ENCODE measurements at places on chromosomes 16 and 17. TPM values are rescaled to one million over a fixed set of nuclear protein-coding genes. Genes with fewer than 3 reads are reported as not detected.
A peak's percentile ranks its signal among the peaks of the same experiment; 100 is the strongest.

GRCh38 chr16:77780378-77780837 is 8.0 kb upstream of the VAT1L start:
- H3K36me3 ChIP-seq: no peaks in the 10 kb centered on the region
- H3K4me3 ChIP-seq: no peak overlapping the region

The MMD gene
- total RNA-seq: 41.3 TPM

DNA sequence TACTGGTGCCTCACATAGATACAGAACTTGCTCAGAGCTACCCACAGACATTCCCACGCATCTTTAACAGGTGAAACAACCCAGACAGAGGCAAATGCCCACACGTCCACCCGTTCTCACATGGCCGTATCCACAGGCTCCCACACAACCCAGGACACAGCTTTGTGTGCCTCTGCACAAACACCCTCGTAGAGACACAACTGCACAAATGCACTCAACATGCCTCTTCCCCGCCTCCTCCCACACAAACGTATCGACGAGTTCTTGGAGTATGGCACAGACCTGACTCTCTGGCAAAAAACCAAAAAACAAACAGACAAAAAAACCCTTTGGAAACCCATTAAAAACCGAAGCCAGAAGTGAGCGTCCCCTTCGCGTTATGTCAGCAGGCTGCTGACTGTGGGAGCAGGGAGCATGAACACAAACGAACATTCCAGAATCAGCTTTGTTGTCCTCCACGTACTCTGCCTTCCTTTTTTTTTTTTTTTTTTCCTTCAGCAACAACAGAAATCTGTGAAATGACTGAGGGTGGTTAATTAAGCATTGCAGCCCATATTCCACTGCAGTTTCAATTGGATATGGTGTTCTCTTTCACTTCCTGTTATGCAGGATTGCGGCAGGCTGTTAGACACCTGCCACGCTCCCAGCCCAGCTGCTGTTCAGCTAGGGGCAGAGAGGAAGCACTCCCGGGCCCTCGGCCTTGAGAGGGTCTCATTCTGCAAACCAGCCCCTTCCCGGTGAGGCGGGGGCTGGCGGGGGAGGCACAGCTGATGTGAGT is 313.7 kb downstream of the MAF start:
- H3K4me1 ChIP-seq: peaks cover 46% of the 10 kb centered on the region
- H3K27ac ChIP-seq: peak overlapping the region; percentile 70
- peak overlapping the region; percentile 20 for H3K4me3 ChIP-seq
- no peaks in the 10 kb centered on the region for H3K36me3 ChIP-seq
- H3K27me3 ChIP-seq: peaks cover 11% of the 10 kb centered on the region

- no peaks in the 10 kb centered on the region for H3K36me3 ChIP-seq
- no peaks in the 10 kb centered on the region for H3K4me1 ChIP-seq
- no peak for DNase-seq
- no peak overlapping the region for H3K4me3 ChIP-seq
These were observed 410.8 kb downstream of the SNX29 start for GRCh38 chr16:12387311-12387710.

The RNF43 gene
- 0.05 TPM for total RNA-seq

DNA sequence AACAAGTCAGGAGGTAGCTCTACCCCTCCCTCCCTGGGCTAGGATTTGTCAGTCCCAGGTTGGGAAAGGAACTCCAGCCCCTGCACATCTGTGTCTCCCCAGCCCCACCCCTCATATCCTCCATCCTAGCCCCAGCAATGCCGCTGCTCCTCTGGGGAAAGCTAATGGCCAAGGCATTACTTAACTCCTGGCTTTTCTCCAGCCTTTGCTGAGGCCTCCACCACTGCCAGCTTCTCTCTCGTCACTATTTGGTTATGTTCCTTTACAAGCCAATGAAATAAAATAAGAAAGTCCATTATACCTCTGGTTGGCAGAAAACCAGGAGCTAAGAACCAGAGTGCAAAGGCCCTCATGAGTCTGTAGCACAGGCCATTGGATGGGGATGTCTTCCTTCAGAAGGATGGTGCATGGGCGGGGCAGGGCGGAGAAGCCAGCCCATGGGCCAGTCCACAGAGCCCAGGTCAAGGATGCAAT is 171.0 kb downstream of the CCDC182 start:
- H3K27me3 ChIP-seq: no peaks in the 10 kb centered on the region
- no peak for DNase-seq
- H3K4me1 ChIP-seq: no peaks in the 10 kb centered on the region
- no peaks in the 10 kb centered on the region for H3K36me3 ChIP-seq
- no peak overlapping the region for H3K4me3 ChIP-seq

DNA sequence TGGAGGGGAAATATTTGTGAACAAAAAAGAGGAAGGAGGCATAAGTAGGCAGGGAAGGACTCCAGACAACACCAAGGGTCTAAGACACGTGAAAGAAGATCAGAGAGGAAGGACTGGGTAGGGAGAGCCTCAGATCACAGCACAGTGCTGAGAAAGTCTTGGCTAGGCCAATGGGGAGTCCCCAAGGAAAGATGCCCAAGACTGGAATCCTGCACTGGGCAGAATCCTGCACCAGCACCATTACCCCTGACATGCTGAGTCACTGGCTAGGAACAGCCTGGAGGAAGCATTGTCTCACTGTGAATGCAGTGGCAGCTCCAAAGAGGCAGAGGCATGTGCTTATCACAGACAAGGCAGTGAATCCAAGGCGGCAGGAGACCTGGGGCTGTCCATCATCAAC is 19.2 kb downstream of the CLEC19A start:
- H3K36me3 ChIP-seq: no peaks in the 10 kb centered on the region
- no peak overlapping the region for H3K4me3 ChIP-seq
- no peak overlapping the region for H3K27ac ChIP-seq

GRCh38 chr16:68146585-68146984 is 61.4 kb downstream of the NFATC3 start:
- no peak overlapping the region for H3K27ac ChIP-seq
- DNase-seq: no peak
- H3K4me1 ChIP-seq: peaks cover 17% of the 10 kb centered on the region

GRCh38 chr16:12447556-12447955 is 356.1 kb downstream of the CPPED1 start:
- H3K27me3 ChIP-seq: no peaks in the 10 kb centered on the region
- DNase-seq: no peak
- H3K36me3 ChIP-seq: no peaks in the 10 kb centered on the region

DNA sequence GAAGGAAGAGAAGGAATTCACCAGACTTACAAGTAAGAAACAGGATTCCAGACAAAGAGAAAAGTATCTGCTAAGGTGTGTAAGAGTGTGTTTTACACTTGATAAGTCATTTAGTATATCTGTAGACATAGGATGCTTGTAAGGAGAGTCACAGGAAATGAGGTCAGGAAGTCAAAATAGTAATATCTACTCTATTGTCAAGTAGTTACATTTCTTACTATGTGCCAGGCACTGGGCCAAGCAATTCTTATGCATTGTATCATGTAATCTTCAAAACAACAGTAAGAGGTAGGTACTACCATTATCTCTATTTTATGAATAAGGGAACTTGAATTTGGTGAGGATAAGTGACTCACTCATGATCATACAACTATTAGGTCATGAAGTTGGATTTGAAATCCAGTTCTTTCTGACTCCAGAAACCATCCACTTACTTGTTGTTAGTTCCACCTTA is 129.1 kb downstream of the SNX11 start:
- peaks cover 24% of the 10 kb centered on the region for H3K36me3 ChIP-seq
- no peaks in the 10 kb centered on the region for H3K27me3 ChIP-seq
- peaks cover 44% of the 10 kb centered on the region for H3K4me1 ChIP-seq
- no peak overlapping the region for H3K27ac ChIP-seq

GRCh38 chr16:76661691-76662235 is 384.6 kb downstream of the CNTNAP4 start:
- no peaks in the 10 kb centered on the region for H3K36me3 ChIP-seq
- H3K4me3 ChIP-seq: no peak overlapping the region
- no peaks in the 10 kb centered on the region for H3K27me3 ChIP-seq
- DNase-seq: no peak

The CBX4 gene
- 57.2 TPM for total RNA-seq

- no peak overlapping the region for H3K4me3 ChIP-seq
- H3K4me1 ChIP-seq: peaks cover 5% of the 10 kb centered on the region
- DNase-seq: no peak
- H3K27me3 ChIP-seq: no peaks in the 10 kb centered on the region
- peaks cover 69% of the 10 kb centered on the region for H3K36me3 ChIP-seq
These were observed 22.8 kb downstream of the PGS1 start for GRCh38 chr17:78401246-78401645.

DNA sequence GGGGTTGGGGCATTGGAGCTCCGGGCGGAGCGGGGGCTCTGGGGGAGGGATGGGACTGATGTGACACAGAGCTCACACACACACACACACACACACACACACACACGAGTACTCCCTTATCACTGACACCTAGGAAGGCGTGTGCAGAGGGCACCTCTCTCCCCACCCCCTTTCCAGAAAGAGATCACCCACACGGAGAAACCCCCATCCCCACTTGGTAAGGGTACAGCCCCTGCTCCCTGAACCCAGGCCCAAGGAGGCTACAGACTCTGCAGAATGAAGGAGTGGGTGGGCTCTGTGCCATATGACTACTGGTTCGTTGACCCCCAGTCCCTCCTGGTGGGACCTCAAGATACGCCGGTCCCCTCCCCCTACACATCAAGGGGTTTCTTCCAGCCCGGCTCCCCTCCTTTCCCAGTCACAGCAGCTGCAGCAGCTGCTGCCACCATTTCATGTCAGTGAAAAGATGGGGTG is 8.7 kb upstream of the ARHGAP23 start:
- H3K36me3 ChIP-seq: no peaks in the 10 kb centered on the region
- H3K27ac ChIP-seq: no peak overlapping the region
- peaks cover 43% of the 10 kb centered on the region for H3K27me3 ChIP-seq
- no peak overlapping the region for H3K4me3 ChIP-seq
- peaks cover 19% of the 10 kb centered on the region for H3K4me1 ChIP-seq

The COG1 gene
- total RNA-seq: 30.5 TPM

The AOC3 gene
- total RNA-seq: 1.4 TPM

The TMC7 gene
- total RNA-seq: not detected

GRCh38 chr17:11712456-11712855 is 114.2 kb downstream of the DNAH9 start:
- no peak overlapping the region for H3K27ac ChIP-seq
- no peaks in the 10 kb centered on the region for H3K4me1 ChIP-seq
- H3K27me3 ChIP-seq: no peaks in the 10 kb centered on the region
- no peaks in the 10 kb centered on the region for H3K36me3 ChIP-seq
- DNase-seq: no peak
- H3K4me3 ChIP-seq: no peak overlapping the region

DNA sequence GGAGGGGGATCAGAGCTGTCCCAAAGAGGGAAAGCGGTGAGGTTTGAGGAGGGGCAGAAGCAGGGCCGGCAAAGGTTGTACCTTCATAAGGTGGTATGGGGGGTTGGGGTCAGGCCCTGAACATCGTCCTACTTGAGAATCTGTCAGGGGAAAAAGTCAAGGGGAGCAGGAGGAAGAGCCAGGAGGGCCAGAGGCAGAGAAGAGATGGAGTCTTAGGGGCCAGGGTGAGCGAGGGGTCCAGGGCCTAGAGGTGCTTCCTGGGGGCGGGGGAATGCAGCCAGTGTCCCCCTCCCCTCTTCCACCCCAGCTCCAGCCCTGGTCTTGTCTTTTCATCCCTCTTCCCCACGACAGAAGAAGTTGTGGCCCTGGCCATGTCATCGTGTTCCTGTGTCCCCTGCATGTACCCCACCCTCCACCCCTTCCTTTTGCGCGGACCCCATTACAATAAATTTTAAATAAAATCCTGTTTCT is 1.3 kb upstream of the PRRT2 start:
- peaks cover 8% of the 10 kb centered on the region for H3K27me3 ChIP-seq
- peaks cover 38% of the 10 kb centered on the region for H3K36me3 ChIP-seq
- H3K27ac ChIP-seq: peak overlapping the region; percentile 77
- no peak for DNase-seq

The ERI2 gene
- total RNA-seq: 15.4 TPM

GRCh38 chr16:83935858-83936255 is 17.2 kb upstream of the OSGIN1 start:
- DNase-seq: no peak
- H3K4me1 ChIP-seq: peaks cover 9% of the 10 kb centered on the region
- H3K36me3 ChIP-seq: peaks cover 2% of the 10 kb centered on the region
- H3K27me3 ChIP-seq: no peaks in the 10 kb centered on the region
- no peak overlapping the region for H3K4me3 ChIP-seq

The SALL1 gene
- not detected for total RNA-seq

DNA sequence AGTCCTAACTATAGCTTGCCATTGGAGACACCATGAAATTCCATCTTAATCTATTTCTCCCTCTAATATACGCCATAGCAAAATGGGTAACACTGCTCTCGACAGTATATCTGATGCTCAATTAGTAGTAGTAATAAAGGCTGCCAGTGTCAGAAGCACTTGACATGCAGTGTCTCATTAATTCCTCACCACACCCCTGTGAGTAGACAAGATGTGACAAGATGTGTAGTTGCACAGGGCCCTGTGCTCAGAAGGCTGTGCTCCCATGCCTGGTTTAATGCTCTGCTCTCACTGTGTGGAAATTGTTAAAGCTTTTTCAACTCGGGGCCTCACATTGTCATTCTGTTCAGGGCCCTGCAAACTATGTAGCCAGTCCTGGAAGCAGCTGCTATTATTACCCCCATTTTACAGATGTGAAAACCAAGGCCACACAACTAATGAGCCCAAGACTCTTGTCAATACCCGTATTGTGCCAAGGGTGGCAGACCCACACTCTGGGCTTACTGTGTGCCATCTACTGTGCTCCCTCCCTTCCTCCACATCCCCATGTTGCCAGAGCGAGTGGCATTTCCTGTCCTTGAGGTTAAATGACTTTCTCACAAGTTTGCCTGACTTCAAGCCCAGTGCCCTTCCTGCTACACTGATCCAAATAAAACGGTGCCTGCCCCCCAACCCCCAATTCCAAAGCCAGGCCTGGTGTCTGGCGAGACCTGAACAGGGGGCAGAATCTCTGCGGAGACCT is 287.3 kb upstream of the CCL2 start:
- H3K4me1 ChIP-seq: peaks cover 55% of the 10 kb centered on the region
- peaks cover 4% of the 10 kb centered on the region for H3K27me3 ChIP-seq
- peak overlapping the region; percentile 47 for H3K4me3 ChIP-seq

The PPY gene
- total RNA-seq: not detected

DNA sequence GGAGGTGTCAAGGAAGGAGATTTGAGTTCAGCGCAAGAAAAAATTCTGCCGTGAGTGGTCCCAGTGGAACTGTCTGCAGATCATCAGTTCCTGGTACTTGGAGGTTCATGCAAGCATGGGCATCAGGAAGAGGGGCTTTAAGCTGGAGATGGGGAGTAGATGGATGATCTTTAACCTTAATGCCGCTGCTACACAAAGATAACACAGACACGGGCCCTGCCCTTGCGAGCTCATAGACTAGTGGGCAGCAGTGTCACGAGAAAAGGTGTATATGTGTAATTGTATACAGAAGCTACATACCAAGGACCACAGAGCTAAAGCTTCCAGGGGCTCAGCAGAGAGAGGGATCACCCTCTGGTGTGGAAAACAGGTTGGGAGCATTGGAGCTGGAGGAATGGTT is 33.6 kb downstream of the PRSS54 start:
- no peaks in the 10 kb centered on the region for H3K27me3 ChIP-seq
- H3K36me3 ChIP-seq: no peaks in the 10 kb centered on the region
- H3K27ac ChIP-seq: no peak overlapping the region
- H3K4me3 ChIP-seq: no peak overlapping the region
- DNase-seq: no peak

GRCh38 chr16:72125635-72126428 is 32.2 kb downstream of the DHX38 start:
- H3K4me3 ChIP-seq: no peak overlapping the region
- peaks cover 13% of the 10 kb centered on the region for H3K4me1 ChIP-seq
- no peaks in the 10 kb centered on the region for H3K36me3 ChIP-seq
- peak overlapping the region; percentile 36 for H3K27ac ChIP-seq
- no peaks in the 10 kb centered on the region for H3K27me3 ChIP-seq
- no peak for DNase-seq

GRCh38 chr16:69182730-69183416 is 4.1 kb upstream of the SNTB2 start:
- no peak for DNase-seq
- H3K4me1 ChIP-seq: peaks cover 22% of the 10 kb centered on the region
- H3K27ac ChIP-seq: no peak overlapping the region
- H3K36me3 ChIP-seq: peaks cover 12% of the 10 kb centered on the region
- H3K4me3 ChIP-seq: no peak overlapping the region

The FOXF1 gene
- total RNA-seq: not detected
